ENCODE measurements at places on chromosomes 11 and 22.

DNA sequence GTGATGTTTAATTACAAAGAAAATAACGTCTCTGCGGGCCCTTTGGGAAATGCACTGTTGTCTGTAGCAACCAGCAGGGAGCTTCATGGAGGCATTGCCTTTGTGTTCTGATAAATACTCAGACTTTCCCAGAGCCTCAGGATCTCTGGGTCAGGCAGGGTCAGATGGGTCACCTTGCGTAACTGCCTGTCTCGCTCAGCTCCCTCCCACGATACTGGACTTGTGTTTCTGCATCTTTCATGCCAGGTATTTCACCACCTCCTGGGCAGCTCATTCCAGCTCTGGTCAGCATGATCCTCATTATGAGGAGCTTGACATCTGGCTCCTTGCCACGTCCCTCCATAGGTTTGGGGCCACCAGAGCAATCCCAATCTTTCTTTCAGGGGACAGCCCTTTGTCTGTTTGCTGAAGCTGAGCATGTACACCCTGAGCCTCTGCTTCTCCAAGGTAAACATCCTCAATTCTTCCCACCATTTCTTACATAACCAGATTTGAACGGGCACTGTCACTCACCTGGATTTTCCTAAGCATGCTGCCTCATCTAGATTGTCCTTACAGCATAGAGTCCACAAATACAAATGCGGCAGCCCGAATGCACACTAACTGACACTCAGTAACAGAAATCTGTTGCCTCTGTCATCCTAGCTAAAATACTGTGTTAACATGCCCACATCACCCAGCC lies 162.3 kb downstream of the LARGE1 start:
- no peak for DNase-seq

GRCh38 chr11:61954851-61955421 lies 4.8 kb downstream of the BEST1 start:
- peak; percentile 21 for DNase-seq

GRCh38 chr11:83424376-83425136 lies 138.4 kb upstream of the CCDC90B start:
- DNase-seq: no peak

GRCh38 chr11:69337211-69337721 lies 43.3 kb downstream of the MYEOV start:
- DNase-seq: peak; percentile 13
